Stimulated activated naive CD4-positive, alpha-beta T cell (primary cell): ENCODE measurements at places on chromosomes 11 and 22.

DNA sequence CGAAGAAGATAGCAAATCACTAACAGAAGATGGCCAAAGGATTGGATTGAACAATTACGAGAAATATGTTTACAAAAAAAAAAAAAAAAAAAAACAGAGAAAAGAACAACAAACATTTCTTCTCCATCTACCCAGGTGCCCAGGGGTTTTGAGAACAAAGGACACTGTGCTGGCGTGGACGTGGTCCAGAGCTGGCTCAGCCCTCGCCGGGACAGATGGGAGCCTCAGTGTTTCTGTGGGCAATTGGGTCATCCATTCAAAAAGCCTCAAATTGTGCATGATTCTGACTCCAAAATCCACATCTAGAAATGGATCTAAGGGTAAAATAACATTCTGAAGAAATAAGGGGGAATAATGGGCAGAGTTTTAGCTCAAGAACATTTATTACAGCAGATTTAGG, 63.1 kb downstream of the DHCR7 start:
- DNase-seq, result no peak

GRCh38 chr11:31786996-31787685, 24.0 kb downstream of the PAX6 start:
- DNase-seq, result no peak

DNA sequence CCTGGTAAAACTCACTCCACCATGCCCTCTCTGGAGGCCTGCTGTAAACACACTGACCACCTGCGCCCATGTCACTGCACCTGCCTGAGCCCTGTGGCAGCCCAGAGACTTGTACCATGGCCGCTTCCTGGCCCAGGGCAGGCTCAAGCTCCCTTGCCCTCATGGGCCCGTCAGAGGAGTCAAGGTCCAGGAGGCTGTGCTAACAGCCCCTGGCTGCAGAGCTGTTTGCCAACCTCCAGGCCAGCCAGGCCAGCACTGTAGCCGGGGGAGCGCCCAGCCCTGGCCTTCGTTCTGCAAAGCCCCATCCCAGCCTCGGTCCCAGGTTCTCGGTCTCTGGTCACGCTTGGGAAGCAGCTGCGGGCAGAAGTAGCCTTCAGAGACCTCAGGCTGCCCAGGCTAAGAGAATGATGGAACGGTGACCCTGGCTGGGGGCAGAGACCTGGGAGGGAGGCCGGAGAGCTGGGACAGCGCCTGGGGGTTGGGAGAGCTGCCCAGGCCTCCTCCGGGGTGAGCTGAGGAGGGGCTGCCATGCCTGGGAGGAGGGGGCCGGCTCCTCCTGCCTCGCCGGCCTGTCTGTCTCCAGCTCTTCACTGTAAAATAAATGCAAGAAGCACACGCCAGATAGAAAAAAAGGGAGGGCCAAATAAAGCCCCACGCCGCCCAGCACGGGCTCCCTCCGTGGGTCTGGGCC, 11.9 kb upstream of the TCF20 start:
- no peak for DNase-seq

DNA sequence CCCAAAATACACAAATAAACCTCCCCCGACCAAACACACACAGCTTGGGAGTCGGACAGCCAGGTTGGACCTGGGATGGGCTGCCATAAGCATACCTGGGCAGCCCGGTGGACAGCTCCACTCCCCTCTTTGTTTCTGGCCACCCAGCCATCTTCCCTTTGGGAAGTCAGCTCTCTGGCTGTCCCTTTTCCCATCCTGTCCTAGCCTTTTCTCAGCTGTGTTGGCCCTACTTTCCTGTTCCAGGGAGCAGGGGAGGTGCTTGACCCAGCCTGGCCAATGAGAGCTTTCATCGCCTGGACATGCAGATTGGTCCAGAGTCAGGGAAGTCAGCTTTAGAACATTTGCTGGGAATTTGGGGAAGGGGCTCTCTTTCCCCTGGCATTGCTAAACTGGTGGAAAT, 68.7 kb upstream of the NECTIN1 start:
- no peak for DNase-seq

DNA sequence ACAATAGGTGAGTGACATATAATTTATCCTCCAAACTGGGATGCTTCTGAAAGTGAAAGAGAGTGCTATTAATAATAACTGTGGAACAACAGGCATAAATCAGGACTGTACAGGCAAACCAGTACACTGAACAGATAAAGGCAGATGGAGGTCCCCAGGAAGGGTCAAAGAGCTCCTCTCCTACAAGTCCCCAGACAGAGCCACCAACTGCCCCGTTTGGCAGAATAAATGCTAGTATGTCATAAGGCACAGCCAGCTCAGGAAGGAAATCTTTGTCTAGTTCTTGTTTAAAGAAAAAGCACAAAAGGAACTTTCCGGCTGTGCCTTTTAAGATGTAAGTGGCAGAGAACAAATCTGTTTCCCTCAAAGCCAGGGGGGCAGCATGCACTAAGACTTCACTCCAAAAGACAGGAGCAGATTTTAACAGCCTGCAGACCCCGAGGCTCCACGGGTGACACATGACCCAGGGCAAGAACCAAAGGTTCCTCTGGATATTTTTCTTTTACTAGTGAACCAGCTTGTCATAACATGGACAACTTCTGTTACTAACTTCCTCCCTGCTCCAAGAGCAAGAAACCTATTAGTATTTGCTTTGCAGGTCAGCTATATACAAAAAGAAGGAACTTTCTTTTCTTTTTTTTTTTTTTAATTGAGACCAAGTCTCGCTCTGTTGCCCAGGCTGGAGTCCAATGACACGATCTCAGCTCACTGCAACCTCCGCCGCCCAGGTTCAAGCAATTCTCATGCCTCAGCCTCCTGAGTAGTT, 50.2 kb downstream of the MYH9 start:
- DNase-seq, result peak; percentile 31
